Muscle of leg (tissue), 16 donors: ENCODE measurements at places on chromosomes 11 and 22. TPM values are rescaled to one million over a fixed set of nuclear protein-coding genes. Genes with fewer than 3 reads are reported as not detected.

FOLH1 gene
- 1.3 TPM for total RNA-seq

RIMBP3B gene
- total RNA-seq, result 0.18 TPM

ANKK1 gene
- total RNA-seq, result 0.09 TPM

CTSC gene
- 42.2 TPM for total RNA-seq

DNA sequence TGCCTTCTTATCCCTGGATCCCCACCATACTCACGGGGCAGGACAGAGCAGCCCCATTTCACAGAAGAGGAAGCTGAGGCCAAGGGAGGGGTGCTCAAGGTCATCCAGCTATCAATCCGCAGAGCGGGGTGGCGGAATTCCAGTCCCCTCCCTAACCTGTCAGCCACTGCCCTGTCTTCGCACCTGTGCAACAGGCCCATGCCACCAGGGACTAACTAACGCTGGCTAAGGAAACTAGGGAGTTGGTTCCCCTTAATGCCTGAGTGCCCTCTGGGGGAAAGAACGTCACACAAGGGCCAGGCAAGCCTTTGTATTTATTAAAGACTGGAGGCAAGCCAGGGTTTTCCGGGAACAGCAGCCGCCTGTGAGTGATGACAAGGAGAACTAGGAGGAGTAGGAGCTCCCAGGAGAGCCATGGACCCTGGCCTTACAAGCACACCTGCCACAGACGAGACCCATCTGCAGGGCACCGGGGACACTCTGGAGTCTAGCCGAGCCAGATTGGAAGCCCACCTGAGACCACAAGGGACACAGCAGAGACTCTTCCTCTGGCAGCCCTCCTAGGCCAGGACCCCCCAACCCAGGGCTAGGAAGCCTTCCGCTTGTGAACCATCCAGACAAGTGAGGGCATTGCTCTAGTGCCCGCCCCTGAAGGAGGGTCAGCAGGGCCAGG, 64.4 kb downstream of the MYH9 start:
- H3K27ac ChIP-seq, result peak overlapping the region; percentile 92
- peaks cover 61% of the 10 kb centered on the region for H3K4me1 ChIP-seq
- H3K36me3 ChIP-seq, result peaks cover 76% of the 10 kb centered on the region

DNA sequence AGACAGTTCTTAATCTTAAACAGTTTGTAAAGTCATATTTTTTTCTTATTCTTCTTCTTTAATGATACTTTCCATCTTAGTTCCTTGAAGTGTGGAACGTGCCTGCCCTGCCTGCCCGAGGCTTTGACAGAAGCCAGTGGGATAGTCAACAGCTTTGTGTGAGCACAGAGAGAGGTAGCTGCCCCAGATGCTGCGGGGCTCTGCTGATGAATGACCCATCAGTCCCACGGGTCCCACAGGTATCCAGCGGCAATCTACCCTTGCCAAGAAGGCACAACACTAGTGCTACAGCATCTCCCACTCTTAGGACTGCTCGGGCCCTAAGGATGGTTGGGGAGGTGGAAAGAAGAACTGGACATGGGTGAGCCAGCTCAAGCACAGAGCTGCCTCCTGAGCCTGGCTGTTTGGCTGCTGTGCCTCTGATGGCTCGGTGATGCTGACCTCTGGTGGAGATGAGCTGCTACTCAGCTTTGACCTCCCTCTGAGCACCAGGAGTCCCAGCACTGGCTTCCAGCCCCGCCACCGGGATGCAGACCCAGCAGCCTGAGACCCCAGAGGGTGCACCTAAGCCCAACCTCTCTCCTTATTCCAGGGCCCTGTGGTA, 11.8 kb upstream of the APLNR start:
- no peaks in the 10 kb centered on the region for H3K27me3 ChIP-seq
- no peak overlapping the region for H3K4me3 ChIP-seq
- peaks cover 10% of the 10 kb centered on the region for H3K4me1 ChIP-seq
- peak; percentile 83 for DNase-seq
- no peak overlapping the region for H3K27ac ChIP-seq

DNA sequence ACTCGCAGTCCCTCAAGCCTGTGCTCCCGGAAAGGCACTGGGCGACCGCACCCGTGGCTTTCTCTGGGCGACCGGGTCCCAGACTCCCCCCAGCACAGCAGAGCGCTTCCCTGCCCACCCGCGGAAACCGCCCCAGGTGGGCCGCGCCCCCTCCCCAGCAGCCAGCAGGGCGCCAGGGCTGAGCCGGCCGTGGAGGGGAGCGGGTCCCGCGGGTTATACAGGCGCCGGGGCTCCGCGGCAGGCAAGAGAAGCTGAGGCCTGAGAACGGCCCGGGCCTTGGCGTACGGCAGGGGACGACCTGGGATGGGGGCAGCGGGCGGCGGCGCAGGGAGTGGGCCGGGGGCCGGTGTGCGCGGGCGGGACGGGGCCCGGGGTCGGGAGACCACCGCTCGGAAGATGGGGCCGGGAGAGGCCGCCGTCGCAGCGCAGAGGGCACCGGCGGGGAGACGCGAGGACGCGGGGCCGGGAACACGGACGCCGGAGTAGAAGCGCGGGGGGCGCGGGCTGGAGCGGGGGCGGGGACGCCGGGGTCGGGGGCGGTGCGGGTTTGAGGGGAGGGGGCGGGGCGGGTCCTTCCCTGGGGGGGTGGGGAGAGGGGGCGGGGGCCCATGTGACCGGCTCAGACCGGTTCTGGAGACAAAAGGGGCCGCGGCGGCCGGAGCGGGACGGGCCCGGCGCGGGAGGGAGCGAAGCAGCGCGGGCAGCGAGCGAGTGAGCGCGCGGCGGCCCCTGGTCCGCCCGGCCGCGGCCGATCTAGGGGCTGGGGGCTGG, at the start of gene MDK:
Gene MDK (plus strand): TSS at position 622 of the 771 bp plus-strand sequence. CDS start 389 bp downstream, outside the sequence.
- H3K4me1 ChIP-seq, result peaks cover 26% of the 10 kb centered on the region
- peaks cover 18% of the 10 kb centered on the region for H3K27me3 ChIP-seq
- H3K36me3 ChIP-seq, result peaks cover 38% of the 10 kb centered on the region
- H3K27ac ChIP-seq, result peak within 1 kb of the TSS; percentile 87

DNA sequence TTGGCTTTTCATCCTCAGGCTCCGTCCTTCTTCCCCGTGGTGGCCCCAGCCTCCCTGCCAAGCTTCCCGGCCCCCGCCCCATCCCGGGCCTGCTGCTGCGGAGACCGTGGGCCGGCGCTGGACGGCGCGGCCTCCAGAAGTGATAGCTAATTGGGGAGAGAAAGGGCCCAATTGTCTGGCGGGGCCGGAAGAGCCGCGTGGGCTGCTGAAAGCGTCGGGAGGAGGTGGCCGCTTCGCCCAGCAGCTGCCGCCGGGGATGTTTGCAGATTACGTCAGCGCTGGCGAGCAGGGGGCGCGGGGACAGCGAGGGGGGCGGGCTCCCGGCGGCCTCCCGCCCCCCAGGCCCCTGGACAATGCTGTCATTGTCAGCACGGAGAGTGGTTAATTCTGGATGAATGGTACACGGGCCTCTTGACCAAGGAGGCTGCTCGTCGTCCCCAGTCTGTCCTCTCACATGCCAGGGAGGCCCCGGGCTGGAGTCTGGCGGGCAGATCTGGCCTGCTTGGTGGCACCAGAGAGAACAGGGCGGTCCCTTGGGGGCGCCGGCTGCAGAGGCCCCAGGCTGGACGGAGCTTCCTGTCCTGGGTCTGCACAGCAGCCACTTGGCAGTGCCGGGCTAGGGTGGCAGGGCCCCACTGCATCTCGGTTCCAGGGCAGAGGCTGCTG, 1.6 kb downstream of the SMIM38 start:
- peak; percentile 94 for DNase-seq
